ENCODE measurements at places on chromosomes 13 and 19.

DNA sequence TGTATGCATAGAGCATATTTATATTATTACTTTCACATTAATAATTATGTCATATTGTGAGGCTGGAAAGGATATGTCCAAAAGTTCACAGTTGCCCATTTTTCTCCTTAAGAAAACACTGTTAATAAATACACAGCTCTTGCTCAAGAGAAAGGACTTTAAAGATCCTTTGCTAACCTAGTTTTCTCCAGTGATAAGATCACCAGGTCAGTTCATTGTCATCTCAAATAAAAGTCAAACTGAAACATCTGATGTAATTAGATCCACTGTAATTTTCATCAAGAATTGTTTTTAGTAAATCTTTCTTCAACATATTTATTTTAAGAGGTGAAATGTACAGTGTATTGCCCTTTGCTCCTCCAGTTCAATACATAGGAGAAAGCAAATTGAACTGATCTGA, 82.8 kb upstream of the KLHL1 start:
- H3K27me3 ChIP-seq, result no peaks in the 10 kb centered on the region
- DNase-seq, result no peak

DNA sequence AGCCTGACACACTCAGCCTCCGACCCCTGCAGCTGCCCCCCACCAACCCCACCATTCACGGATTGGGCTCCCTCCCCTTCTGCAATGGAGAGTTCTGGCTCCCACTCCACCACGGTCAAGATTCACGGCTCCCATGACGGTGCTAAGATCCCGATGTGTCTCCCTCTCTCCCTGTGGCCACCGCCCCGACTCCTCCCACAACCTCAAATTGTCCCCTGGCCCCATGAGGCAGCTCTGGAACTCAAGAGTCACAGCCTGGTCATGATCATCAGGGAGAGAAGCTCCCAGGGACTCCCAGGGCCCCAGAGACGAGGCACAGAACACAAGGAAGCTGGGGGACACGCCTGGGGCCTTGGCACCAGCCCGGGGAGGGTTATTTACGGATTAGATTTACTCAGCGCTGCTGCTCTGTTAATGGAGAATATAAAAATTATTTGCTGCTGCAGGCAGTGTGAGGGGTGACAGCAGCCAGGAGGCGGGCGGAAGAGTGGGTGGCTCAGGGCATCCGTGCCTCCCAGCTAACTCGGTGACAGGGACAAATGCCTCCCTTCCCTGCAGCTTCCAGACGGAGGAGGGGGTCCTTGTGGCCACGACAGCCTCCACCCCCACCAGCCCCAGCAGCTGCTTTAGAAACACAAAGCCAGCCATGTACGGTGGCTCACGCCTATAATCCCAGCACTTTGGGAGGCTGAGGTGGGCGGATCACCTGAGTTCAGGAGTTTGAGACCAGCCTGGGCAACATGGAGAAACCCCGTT, 184.2 kb downstream of the PTPRS start:
- H3K4me1 ChIP-seq, result no peaks in the 10 kb centered on the region
- no peak for DNase-seq
- no peaks in the 10 kb centered on the region for H3K36me3 ChIP-seq

DNA sequence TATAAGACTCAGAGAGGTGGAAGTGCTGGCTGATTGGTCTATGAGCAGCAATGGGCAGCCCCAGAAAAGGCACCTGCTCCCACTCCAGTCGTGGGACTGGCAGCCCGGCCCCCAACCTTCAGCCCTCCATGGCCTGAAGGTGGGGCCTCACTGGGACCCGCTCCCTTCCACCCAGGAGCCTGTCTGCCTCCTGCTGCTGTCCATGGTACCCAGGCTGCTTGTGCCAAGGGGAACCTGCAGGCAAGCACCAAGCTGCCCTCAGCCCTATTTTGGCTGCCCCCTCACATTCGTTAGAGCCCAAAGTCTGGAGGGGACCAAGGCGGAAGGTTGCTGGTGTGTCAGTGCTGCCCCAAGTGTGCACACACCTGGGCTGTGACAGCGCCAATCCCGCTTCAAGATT, 2304.9 kb downstream of the PCDH9 start:
- no peaks in the 10 kb centered on the region for H3K4me1 ChIP-seq
- H3K27ac ChIP-seq, result no peak overlapping the region
- H3K4me3 ChIP-seq, result no peak overlapping the region
- H3K27me3 ChIP-seq, result no peaks in the 10 kb centered on the region
- no peak for DNase-seq
- H3K36me3 ChIP-seq, result no peaks in the 10 kb centered on the region

DNA sequence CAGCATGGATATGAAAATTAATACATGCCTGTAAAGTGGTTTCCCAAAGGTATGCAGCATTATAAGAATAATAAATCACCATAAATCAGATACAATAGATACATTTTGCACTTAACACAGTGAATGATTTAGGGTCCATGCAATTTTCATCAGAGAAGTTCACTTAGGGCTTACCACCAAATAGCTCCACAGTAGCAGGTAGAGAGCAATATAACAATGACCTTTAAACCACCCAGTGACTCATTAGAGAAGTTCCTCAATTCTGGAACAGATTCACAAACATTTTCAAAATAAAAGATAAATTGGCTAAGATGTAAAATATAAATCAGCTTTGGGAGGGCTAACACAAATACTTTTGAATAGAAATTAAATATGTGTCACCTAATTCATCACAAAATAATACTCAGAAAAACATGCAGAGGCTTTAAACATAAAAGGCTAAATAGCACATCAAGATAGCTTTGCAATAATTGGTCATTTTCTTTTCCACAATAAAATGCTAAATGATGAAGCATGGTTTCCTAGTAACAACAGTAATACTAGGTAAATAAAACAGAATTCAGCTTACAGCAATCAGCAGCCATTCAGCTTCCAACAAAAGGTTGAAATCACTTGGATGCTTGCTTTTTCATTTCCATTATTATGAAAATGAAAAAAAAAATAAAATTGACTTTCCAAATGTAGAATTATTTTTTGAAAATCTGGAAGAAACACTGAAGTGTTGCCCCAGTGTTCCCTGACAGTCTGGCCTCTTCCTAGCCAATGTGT, 84.3 kb upstream of the NBEA start:
- no peak overlapping the region for H3K27ac ChIP-seq
- DNase-seq, result no peak
- H3K4me3 ChIP-seq, result no peak overlapping the region

- no peaks in the 10 kb centered on the region for H3K36me3 ChIP-seq
- no peak overlapping the region for H3K4me3 ChIP-seq
- no peak for DNase-seq
- H3K27me3 ChIP-seq, result no peaks in the 10 kb centered on the region
Observed at GRCh38 chr13:80465321-80465720, 124.4 kb upstream of the SPRY2 start.

- peaks cover 8% of the 10 kb centered on the region for H3K4me1 ChIP-seq
- H3K27me3 ChIP-seq, result no peaks in the 10 kb centered on the region
- H3K36me3 ChIP-seq, result no peaks in the 10 kb centered on the region
- H3K4me3 ChIP-seq, result no peak overlapping the region
Observed at GRCh38 chr19:6803036-6803404, 30.5 kb downstream of the VAV1 start.

GRCh38 chr19:3178377-3178972, at the start of gene S1PR4:
Gene S1PR4, plus strand, starts transcription at chr19:3178769. Its CDS starts 24 bp downstream, at chr19:3178793.
- peak; percentile 33 for DNase-seq
- no peak within 1 kb of the TSS for H3K4me3 ChIP-seq
- H3K36me3 ChIP-seq, result no peaks in the 10 kb centered on the region
- peak within 1 kb of the TSS; percentile 63 for H3K27ac ChIP-seq

- H3K27ac ChIP-seq, result no peak overlapping the region
- no peaks in the 10 kb centered on the region for H3K36me3 ChIP-seq
- no peak overlapping the region for H3K4me3 ChIP-seq
Observed at GRCh38 chr13:112695121-112695520, 5.3 kb downstream of the ATP11A start.

All from transverse colon (tissue), 4 donors.